ENCODE measurements at places on chromosomes 12 and 14.

GRCh38 chr14:90034835-90035525 lies 26.8 kb upstream of the KCNK13 start:
- no peak overlapping the region for H3K4me3 ChIP-seq
- DNase-seq = no peak
- H3K4me1 ChIP-seq = no peaks in the 10 kb centered on the region
- H3K27me3 ChIP-seq = no peaks in the 10 kb centered on the region
- peaks cover 16% of the 10 kb centered on the region for H3K36me3 ChIP-seq
- H3K27ac ChIP-seq = no peak overlapping the region

GRCh38 chr14:75501080-75501479 lies 21.2 kb upstream of the BATF start:
- H3K27me3 ChIP-seq = no peaks in the 10 kb centered on the region
- no peaks in the 10 kb centered on the region for H3K4me1 ChIP-seq
- DNase-seq = no peak
- H3K36me3 ChIP-seq = no peaks in the 10 kb centered on the region

DNA sequence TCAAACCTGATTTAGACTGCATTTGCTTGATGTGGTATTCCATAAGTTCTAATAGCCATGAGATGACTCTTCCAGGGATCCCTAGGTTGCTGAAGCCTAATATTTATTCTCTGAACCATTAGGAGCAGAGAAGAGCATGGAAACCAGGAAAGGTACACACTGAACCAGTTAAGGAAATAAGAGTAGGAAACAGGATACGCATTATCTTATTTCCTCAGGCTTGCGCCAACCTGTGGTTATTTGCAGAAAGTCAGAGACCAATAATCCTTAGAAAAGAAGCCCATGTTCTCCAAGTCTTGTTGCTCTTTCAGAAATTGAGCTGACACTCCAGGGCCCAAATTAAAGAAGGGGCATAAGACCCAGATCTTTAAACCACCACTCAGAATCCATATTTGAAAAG lies 41.8 kb upstream of the SMUG1 start:
- peak overlapping the region; percentile 64 for H3K27ac ChIP-seq
- no peaks in the 10 kb centered on the region for H3K36me3 ChIP-seq
- H3K4me3 ChIP-seq = no peak overlapping the region

- H3K4me3 ChIP-seq = no peak overlapping the region
- DNase-seq = no peak
- H3K4me1 ChIP-seq = no peaks in the 10 kb centered on the region
- H3K27ac ChIP-seq = no peak overlapping the region
- no peaks in the 10 kb centered on the region for H3K27me3 ChIP-seq
Measured at GRCh38 chr12:92905811-92906554, 23.1 kb downstream of the EEA1 start.

DNA sequence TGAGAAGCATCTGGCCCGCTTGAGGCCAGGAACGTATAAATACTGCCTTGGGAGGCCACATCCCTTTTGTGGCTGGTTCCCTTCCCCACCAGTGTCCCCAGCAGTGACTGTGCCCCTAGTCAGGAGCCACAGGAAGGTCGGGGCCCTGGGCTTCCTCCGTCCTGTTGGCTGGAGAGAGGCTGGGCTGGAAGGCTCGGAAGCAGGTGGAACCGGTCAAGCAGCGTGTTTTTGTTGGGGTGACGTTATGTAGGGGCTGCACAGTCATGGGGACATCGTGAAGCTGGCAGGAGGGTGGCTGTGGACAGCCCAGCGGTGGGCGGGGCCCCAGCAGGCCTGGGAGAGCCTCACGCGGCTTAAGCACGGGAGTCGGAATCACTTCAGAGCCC lies 10.1 kb downstream of the XRCC3 start:
- peaks cover 50% of the 10 kb centered on the region for H3K4me1 ChIP-seq
- DNase-seq = no peak
- no peaks in the 10 kb centered on the region for H3K27me3 ChIP-seq
- peaks cover 44% of the 10 kb centered on the region for H3K36me3 ChIP-seq
- H3K27ac ChIP-seq = peak overlapping the region; percentile 29

- H3K27ac ChIP-seq = no peak overlapping the region
- H3K4me1 ChIP-seq = no peaks in the 10 kb centered on the region
- H3K36me3 ChIP-seq = no peaks in the 10 kb centered on the region
- peak overlapping the region; percentile 42 for H3K4me3 ChIP-seq
- DNase-seq = no peak
Measured at GRCh38 chr12:110073049-110073831, 24.9 kb upstream of the C12orf76 start.
